Inflammatory macrophage treated with lipopolysaccharide for 1 hour (primary cell): ENCODE measurements at places on chromosomes 13 and 19.

GRCh38 chr19:41218615-41219507 is at the start of gene AXL:
Gene AXL, plus strand, starts transcription at chr19:41219223. Its CDS starts 170 bp downstream, at chr19:41219393.
- DNase-seq: no peak

DNA sequence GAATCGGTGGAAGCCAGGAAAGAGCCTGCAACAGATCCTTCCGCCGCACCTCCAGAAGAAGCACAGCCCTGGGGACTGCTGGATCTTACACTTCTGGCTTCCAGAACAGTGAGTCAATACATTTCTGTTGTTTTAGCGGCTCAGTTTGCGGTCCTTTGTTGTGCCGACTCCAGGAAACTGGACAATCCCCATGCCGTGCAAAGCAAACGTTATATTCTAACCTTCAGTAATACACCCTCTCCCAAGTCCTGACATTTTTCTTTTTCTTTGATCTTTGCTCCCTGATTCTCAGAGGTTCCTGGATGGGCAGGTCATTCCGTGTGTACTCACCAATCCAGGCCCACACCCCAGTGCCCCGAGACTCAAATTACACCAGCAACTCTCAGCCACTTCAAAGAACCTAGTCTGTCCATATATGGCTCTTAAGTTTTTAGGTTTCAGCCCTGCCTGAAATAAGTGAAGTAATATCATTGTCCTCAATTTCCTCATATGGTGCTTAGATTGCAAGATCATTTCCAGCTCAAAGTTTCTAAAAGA is 387.1 kb upstream of the SGCG start:
- DNase-seq: peak; percentile 7

DNA sequence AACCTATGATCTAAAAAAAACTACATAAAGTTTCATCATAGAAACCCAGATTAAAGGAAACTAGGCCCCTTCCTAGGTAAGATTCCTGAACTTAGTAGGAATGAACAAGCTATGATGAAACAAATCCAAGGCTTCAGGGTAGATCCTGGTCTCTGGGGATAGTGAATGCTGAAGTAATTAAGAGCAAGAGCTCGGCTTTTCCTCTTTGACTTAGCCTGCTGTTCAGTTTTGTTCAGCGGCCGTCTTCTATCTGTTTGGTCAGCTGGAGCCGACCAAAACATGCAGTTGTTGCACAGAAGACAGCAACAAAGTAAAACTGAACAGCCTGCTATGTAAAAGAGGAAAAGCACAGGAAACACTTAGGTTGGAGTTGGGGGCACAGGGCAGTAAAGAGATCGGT is 44.1 kb upstream of the RFXAP start:
- no peak for DNase-seq

DNA sequence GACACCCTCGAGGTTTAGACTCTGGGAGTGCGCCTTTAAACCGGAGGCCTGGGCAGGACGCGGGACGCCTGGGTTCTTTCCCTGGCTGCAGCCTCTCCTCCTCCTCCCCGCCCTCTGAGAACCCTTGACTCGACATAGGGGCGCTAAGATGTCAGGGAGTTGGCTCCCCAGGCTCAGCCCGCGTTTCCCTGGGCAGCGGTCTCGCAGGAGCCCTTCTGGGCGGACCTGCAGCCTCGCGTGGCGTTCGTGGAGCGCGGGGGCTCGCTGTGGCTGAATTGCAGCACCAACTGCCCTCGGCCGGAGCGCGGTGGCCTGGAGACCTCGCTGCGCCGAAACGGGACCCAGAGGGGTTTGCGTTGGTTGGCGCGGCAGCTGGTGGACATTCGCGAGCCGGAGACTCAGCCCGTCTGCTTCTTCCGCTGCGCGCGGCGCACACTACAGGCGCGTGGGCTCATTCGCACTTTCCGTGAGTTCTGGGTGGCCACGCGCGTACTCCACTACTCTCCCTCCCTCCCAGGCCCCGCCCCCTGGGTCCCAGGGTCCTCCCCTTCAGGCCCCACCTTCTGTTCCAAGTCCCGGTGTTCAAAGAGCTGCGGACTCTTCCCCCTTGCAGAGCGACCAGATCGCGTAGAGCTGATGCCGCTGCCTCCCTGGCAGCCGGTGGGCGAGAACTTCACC is 1.3 kb downstream of the ICAM5 start:
- DNase-seq: peak; percentile 75

DNA sequence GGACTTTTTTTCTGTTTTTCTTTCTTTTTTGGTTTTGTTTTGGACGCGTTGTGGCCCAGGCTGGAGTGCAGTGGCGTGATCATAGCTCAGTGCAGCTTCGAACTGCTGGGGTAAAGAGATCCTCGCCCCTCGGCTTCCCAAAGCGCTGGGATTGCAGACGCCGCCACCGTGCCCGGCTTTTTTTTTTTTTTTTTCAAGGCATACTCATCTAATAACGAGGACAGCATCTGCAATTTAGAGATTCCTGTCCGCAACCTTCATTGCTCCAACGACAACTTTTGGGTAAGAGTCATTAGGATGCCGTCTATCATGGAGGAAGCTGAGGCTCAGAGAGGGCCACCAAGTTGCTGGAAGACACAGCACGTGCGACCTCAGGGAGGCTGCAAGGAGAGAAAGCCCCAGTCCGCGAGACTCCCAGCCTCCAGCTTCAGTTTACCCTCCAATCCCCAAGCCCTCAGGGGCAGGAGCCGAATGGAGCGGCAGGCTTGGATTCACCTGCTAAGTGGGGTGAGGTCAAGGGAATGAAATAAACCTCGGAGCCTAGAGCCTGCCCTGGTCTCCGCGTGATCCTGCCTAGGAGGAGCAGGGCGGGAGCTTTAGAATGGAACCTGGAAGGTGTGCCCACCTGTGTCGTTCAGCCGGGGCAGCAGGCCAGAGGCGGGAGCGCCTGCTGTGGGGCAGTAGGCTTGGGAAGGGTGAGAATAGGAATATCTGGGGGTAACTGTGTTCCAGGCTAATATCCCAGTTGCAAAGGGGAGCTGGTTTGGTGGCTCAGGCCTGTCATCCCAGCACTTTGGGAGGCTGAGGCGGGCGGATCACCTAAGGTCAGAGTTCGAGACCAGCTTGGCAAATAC is 676 bp upstream of the POLRMT start:
- DNase-seq: peak; percentile 4
